Activated CD4-positive, alpha-beta T cell treated with anti-CD3 and anti-CD28 coated beads, Interleukin-2, amount 10 ng/mL, durations not matched to agents 24 days and 14 days (primary cell): ENCODE measurements at places on chromosomes 2 and 18.
A peak's percentile ranks its signal among the peaks of the same experiment; 100 is the strongest.

- DNase-seq = no peak
These were observed 42.7 kb upstream of the ZFP36L2 start for GRCh38 chr2:43269074-43269572.

DNA sequence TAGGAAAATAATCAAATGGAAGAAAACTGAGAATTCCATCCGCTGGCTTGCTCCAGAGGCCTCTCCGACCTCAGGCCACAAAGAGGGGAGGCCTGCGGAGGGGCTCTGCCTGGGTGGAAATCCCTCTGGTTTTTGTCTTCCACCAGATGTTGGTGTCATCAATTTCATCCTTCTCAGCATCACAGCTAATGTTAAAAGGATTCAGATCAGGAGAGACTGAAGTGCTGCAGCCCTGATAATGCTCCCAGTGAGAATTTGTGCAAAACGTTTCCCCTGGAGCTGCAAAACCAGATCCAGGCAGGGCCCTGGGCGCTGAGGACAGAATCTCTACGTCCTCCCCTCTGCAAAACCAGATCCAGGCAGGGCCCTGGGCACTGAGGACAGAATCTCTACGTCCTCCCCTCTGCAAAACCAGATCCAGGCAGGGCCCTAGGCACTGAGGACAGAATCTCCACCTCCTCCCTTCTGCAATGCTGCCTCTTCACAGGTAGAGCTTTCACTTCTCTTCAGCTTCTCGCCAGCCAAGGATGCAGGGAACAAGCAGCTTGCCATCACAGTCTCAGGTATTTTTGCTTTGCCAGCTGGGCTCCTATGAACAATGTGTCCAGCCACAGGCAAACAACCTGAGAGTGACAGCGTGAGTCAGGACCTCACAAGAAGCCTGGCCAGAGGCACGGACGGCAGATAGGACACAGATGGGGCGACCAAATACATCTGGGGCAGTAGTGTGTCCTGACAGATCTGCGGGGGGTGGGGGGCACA, 81.2 kb downstream of the TMEM18 start:
- DNase-seq = no peak

GRCh38 chr2:138720035-138720838, 60.0 kb downstream of the NXPH2 start:
- DNase-seq = no peak

- no peak for DNase-seq
These were observed 417.2 kb downstream of the CDH7 start for GRCh38 chr18:66167829-66168684.

DNA sequence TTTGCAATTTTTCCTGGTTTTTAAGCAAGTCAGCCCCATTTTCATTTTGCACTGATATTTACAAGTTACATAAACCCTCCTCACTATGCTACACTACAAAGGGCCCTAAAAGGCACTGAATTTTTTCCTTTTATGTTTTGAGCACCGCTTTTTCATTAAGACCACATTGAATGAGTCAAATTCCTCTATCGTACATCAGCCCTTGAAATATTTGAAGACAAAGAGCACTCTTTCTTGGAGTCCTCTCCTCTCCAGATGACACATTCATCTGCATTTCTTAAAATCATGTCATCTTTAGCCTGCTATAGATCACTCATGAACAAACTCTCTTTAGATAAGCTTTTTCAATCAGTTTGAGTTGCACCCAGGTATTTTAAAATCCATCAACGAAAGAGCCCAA, 306.6 kb upstream of the SOX11 start:
- no peak for DNase-seq

DNA sequence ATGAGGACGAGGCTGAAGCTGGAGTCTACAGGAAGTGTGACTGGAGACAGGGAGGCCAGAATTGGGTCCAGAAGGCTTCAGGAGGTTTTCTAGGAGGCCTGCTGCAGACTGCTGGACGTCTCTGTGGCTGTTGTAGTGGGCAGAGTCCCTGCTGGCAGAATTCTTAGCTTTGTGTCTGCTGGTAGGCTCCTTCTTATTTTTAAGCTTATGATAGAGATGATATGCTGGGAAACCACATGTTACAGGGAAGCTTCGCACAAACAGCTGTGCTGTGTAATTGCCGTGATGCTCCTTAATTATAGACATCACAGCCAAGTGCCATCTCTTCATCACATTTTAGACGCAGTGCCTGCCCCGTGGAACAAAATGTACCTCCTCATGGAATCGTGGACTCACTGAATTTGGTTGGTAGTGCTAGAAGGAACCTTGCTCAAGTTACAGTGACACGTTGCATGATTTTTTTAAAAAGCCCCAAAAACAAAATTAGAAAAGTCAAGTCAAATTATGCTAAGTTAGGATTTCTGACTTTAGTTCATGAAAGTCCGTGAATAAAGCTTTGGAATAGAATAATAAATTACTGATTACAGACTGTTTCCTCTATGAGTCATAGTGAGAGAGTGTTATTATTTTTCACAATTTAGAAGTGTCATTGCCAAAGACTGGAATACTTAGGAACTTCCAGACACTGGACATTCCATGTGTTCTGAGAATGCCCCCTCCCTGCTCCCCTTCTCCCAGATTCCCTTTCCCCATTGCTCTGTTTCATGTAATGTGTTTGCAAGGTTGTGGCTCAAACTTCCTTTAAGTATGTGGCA, 144.1 kb downstream of the FHOD3 start:
- peak; percentile 37 for DNase-seq

GRCh38 chr2:178114462-178114861, 2.2 kb downstream of the RBM45 start:
- peak; percentile 69 for DNase-seq

DNA sequence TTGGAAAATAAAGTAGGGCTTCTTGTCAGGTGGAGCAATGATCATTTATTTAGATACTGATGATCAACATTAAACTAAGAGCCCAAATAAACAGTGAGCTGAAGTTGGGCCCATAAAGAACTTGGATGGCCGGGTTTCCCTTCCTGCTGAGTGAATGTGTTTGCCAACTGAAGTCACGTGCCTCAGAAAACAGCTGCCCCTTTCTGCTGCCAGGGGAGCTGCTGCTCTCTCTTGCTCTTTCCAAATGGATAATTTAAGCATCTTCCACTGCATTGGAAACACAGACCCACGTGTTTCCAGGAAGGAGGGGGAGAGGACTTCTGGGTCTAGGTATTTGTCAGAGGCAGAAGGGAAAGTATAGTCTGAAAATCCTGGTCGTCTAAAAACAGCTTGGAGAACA, 22.9 kb upstream of the NCKAP5 start:
- no peak for DNase-seq

- no peak for DNase-seq
These were observed 61.6 kb downstream of the BMP10 start for GRCh38 chr2:68809324-68810240.

DNA sequence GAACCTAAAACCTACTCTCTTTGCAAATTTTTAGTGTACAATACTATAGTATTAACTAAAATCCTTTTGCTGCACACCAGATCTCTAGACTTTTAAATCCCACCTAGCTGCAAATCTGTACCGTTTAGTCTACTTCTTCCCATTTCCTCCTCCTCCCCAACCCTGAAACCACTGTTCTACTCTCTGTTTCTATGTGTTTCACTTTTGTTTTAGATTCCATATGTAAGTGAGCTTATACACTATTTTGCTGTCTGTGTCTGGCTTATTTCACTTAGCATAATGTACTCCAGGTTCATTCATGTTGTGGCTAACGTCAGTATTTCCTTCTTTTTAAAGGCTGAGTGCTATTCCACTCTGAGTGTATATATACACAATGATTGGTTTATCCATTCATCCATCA, 18.4 kb upstream of the DSC2 start:
- DNase-seq = no peak

GRCh38 chr2:24365826-24366225, 5.5 kb upstream of the ITSN2 start:
- DNase-seq = peak; percentile 19

- peak; percentile 86 for DNase-seq
These were observed 1.7 kb downstream of the TMSB10 start for GRCh38 chr2:84906900-84907714.
